Left hindlimb (tissue), 1 donor: ENCODE measurements at places on chromosomes 2 and 18.

- DNase-seq: no peak
These were observed 52.0 kb upstream of the CELF4 start for GRCh38 chr18:37617623-37618022.

- DNase-seq: no peak
These were observed 38.5 kb downstream of the RPRD1A start for GRCh38 chr18:36028859-36029258.

- DNase-seq: no peak
These were observed 521.9 kb downstream of the CCDC85A start for GRCh38 chr2:56705713-56706112.

DNA sequence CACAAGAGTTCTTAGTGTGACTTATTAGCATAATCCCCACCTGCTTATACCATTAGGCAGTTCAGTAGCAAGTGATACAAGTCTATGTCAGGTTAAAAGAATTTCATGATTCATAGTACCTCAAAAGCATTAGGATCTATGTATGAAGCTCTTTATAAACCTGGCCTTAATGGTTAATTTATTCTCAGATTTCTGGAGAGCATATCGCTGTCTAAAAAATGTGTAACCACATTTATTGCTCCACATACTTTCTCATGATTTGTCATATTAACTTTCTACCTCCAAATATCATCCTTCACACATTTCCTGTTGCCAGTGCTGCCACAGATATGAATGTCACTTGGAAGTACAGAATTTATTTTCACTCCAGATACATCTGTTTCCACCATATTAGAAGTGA, 332.8 kb upstream of the MAP2 start:
- no peak for DNase-seq

- no peak for DNase-seq
These were observed 245.7 kb downstream of the MTX2 start for GRCh38 chr2:176514805-176515500.

DNA sequence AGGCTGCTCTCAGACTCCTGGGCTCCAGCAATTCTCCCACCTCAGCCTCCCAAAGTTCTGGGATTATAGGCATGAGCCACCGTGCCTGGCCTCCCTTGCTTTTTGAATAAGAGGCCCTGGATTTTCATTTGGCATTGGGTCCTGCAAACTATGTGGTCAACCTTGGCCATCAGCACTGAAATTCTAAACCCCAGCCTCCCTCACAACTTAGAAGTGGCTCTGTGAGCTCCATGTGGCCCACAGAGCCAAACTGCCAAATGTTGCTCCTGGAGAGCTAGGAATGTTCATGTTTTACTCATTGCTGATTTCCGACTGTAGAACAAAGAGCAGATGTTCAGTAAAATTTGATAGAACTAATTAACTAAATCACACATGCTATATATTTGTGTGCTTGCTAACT, 210.6 kb upstream of the AGAP1 start:
- no peak for DNase-seq

DNA sequence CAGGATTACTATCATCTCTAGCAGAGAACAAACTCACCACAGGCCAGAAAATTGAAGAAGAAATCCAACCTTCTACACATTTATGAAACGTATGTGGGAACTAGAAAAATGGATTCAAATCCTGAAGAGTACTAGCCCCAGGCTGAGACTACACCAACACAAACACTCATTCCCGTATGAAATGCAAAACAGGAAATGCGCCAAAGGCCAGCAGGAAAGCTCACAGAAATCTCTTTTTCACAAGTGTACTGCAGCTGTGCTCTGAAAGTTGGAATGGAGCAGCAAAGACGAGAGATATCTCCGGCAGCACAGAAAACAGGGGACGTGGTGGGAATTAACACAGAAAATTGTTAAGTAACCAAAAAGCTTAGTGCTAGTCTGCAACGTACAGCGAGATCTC, 913.5 kb downstream of the TDRD15 start:
- DNase-seq: peak; percentile 74

GRCh38 chr2:174585657-174586252, 11.8 kb downstream of the WIPF1 start:
- no peak for DNase-seq

GRCh38 chr2:26585966-26586365, 55.2 kb downstream of the CIB4 start:
- no peak for DNase-seq

DNA sequence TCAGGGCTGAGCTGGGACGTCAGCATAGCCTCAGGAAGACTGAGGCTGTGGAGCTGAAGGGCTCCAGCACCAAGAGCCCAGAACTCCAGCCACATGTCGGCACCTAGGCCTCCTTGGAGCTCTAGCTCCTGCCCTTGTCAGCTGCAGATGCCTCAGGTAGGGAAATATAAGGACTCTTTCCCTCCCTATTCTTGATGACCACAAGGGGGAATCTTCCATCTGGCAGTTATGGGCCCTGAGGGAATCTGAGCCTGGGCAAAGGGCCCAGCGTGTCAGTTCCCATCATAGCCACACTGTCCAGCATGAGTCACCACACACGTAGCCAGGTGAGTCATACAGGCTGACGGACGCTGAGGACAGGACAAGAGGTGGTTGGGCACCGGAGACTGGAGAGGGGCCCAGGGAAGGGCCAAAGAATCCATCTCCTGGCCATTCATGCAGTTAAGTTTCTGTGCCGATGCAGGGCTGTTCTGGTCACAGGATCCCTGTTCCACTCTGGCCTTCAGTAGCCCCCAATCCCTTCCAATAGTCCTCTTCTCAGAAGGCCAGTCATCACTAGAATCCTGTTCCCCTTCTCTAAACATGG, 1.8 kb downstream of the MPV17 start:
- peak; percentile 44 for DNase-seq

GRCh38 chr2:103265521-103265920, 503.7 kb downstream of the TMEM182 start:
- no peak for DNase-seq

DNA sequence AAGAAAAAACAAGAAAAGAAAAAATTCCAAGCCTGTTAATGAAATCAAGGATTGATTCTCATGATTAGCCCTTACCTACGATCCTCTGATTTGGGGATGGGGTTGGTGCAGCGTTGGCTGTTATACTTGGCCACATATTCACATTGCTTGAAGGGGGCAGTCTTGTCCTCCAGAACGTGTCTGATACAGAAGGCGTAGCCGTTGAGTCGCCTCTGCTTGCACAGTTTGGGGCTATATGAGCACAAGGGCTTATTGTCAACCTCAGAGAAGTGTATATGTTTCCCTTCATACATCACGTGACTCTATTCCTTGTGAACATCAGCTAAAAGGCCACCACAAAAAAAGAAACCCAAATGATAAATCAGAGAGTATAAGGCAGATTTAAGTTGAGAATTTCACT, 23.2 kb downstream of the INO80D start:
- no peak for DNase-seq

- peak; percentile 94 for DNase-seq
These were observed 82.5 kb downstream of the TCF7L1 start for GRCh38 chr2:85215448-85216401.

DNA sequence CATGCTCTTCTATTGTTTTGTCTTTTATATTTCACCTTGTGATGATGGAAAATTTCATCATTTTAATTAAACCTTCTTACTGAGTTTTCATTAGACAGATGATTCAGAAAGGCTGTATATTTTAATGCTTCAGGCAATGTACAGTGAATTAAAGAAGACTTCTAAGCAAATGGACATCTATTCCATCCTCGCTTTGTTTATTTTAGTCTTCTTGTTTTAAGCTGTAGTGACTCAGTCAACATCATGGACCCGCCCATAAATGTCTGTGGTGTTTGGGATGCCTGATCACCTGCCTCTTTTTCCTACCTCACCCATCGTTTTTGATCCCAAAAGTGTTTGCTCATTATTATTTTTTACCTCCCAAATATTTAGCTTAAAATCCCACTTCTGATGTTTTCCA, 43.1 kb downstream of the KYNU start:
- DNase-seq: no peak

DNA sequence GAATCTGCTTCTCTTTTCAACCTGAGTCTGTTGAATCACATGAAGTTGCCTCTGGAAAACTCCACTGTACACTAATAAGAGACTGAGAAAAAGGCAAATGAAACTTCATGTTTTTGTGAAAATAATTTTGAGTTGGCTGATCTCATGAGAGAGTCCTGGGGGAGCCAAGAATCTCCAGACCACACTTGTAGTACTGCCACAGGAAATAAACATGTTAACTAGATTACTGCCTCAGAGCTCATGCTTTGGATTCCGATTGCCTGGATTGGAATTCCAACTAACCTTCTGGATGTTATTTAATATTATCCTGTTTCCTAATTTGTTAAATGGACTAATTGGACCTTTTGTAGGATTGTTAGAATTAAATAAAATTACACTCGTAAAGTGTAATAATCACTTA, 25.2 kb downstream of the NUP35 start:
- no peak for DNase-seq

DNA sequence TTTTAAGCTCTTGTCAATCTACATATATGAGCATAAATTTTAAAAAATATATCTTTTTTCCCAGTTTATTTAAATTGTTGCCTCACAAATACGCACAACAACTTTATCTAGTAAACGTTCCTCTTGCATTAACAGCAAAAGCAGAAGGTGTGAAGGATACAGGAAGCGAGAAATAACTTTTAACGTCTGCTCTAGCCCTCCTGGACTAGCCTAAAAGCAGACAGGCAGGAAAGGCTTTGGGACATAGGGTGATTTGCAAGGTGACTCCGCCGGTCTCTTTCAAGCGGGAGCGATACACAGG, 434 bp upstream of the DUSP19 start:
- DNase-seq: no peak

DNA sequence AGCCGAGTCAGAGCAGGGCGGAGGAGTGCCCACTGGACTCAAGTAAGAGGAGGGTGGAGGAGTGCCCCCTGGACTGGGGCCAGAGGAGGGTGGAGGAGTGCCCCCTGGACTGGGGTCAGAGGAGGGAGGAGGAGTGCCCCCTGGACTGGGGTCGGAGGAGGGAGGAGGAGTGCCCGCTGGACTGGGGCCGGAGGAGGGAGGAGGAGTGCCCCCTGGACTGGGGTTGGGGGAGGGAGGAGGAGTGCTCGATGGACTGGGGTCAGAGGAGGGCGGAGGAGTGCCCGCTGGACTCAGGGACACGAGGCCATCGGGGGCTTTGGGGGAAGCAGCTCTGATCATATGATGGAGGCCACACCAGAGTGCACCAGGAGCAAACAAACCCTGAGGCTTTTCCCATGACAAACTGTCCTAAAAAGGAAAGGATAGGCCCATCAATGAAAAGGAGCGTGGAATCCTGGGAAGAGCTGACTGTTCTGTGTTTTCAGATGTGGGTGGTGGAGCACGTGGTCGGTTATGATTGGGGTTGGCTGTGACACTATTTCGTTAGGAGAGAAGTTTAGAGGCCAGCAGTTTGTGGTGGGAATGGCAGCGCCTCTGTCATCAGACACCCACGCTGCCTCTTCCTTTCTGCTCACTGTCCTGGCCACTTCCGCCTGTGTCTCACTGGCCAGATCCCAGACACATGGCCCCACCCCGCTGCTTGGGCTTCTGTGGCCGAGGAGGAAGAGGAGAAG, 24.5 kb upstream of the HPCAL1 start:
- DNase-seq: peak; percentile 76

- no peak for DNase-seq
These were observed 22.7 kb upstream of the INO80D start for GRCh38 chr2:206108713-206109112.

DNA sequence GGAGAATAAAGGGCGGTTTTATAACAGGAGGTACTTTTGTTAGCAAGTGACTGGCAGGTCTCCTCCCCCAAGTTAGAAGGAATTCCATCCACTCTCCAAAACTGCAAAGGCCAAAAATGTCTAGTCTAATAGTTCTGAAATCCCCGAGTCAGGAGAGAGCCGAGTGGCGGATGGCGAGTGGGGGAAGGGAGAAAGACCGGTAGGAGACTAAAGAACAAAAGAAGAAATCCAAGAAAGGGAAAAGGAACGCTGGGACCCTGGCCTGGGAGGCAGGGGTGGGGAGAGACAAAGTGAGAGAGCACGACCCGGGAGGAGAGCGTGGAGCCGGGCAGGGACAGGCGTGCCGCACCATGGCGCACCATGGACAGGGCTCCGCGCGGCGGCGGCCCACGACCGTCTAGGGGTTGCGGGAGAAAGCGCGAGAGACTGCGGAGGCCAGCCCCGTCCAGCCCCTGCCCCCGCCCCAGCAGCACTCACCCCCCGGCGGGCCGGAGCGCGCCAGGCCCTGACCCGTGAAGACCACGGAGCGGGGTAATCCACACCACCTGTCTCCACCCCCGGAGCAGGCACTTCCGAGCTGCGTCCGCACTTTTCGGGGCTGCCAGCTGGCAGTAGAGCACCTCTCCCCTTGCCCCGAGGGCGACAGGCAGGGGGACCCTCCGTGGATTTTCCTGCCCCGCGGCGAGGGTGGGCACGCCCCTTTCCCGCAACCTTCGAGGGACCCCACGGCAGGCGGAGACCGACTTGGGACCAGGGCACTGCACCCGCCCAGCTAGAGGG, 1.6 kb downstream of the CDH2 start:
- peak; percentile 68 for DNase-seq

GRCh38 chr18:22468554-22468891, 50.8 kb upstream of the CTAGE1 start:
- no peak for DNase-seq

GRCh38 chr2:43391878-43392215, 165.4 kb upstream of the ZFP36L2 start:
- DNase-seq: no peak

DNA sequence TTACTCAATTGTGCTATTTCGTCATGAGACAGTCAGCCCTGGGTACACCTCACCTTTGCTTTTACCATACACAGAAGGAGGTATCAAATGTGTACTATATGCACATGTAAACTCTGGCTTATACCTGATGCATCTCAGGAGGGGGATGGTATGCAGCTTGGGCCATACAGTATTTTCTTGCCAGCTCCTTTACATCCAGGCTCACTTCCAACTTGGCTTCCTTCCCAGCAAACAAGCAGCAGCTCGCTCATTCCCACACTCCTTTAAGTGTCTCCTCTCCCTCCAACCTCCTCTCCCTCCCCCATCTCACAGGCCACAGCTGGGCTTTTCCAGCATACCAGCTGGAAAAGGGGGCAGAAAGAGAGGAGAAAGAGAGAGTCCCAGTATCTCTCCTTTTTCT, 9.6 kb downstream of the MARCHF4 start:
- no peak for DNase-seq

GRCh38 chr2:205904873-205905272, 181.1 kb downstream of the INO80D start:
- DNase-seq: no peak

DNA sequence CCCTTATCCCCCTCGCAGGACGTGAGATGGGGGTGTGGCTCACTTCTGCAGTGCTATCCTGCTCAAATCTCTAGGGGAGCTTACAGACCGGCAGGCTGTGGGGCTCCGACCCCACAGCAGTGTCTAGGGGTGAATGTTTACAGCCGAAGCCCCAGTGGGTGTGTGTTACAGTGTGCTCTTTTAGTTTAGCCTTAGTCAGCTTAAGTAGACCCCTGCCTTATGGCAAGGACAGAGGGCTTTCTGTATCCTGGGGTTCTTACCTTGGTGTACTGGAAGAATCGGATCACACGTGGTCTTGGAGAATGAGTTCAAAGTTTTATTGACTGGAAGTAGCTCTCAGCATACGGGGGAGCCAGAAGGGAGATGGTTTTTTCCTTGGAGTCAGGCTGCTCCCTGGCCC, 348.2 kb upstream of the GYPC start:
- DNase-seq: no peak

- DNase-seq: no peak
These were observed 134.8 kb downstream of the DTNA start for GRCh38 chr18:34844732-34845459.

GRCh38 chr2:233430081-233430480, 75.8 kb downstream of the DGKD start:
- DNase-seq: no peak
